ENCODE measurements at places on chromosomes 5 and 9.

DNA sequence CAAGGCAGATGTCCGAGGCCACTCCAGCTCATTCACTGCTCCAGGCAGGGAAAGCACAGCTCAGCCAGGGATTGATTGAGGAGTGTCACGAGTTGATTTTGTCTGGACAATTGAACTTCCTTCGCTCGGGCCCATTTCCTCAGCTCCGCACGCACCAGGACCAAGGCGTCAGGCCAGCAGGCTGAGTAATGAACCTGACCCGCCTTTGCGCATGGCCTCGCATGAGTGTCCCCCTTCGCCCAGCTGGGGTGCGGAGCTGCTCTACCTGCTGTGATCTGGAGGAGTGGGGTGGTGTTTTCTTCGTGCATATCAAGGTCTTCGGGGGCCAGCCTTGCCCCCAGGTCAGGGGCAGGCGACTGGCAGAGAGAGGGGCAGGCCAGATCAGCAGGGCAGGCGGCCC, 44.0 kb downstream of the VAV2 start:
- peak; percentile 91 for DNase-seq

GRCh38 chr9:126558051-126558665, 55.6 kb upstream of the LMX1B start:
- peak; percentile 46 for DNase-seq

GRCh38 chr5:16586556-16586955, 30.2 kb downstream of the RETREG1 start:
- no peak for DNase-seq

GRCh38 chr9:22975951-22976350, 529.3 kb downstream of the DMRTA1 start:
- DNase-seq: peak; percentile 25

DNA sequence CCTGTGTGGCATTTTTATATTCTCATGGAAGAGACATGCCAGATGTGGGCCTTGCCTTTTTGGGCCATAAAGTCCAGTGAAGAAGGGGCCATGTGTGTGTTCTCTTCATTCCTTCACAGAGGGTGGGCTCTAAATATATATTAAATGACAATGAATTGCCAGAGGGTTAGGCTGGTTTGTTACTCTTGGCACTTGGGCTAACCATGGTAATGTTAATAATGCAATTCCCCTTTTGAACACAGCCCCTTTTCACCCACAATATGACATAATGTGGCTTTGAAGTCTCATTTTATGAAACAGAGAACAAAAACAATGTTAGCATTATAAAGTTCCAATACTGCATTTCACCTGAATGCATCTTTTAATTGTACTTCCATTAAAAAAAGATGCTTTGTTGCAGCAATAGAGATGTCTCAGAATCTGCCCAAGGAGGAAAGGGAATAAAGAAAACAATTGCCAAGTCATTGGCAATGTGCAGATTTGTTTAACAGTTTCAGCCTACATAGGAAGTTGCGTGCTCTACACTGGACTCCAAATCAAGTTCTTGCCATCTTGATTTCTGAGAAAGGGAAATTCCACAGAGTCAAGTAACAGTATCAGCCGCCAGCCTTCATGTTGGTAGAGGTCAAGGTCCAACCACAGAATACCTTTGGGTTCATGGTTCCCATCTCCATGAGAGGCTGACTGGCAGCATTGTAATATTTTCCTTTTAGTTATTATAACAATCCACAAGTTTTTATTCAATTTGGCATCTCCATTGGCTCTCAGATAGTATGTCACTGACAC, 141.9 kb downstream of the SLC12A2 start:
- DNase-seq: no peak

DNA sequence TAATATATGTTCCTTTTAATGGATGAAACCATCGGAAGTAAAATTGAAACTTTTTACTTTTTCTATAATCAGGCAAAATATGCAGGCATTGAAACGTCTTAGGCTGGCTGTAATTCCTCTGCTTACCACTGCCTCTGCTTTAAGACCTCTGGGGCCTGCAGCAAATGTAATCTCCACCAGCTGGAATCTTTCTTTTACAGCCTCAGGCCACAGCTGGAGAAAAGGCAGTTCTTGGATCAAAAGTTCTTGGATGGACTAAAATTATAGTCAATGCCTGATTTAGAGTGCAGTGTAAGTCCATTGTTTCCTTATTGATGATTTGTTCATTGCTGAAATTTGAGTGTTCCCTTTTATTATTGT, 396.7 kb downstream of the KCTD16 start:
- no peak for DNase-seq

DNA sequence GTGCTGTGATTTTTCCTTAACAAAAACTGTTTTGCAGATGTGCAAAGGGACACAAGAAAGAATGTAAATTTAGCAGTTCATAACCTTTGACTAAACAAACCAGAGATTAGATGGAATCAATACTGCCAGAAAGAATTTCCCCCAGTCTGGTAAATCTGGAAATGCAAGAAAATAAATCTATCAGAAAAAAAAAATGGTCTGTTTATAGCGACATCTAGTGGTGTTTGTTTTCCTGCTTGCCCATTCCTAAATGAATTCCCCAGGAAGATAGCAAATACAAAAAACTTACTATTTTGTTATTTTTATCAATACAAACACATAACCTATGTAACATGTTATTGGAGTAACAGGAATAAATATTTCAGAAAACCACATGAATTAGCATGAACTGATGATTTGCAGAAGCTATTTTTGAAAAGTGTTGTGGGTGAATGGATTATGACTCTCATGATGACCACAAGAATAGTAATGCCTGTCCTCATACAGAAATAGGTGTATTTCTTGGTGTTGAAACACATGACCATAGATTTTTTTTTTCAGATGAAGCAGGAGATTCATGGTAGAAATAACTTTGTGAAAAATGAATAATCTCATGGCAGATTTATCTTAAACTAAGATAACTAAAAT, 1703.8 kb downstream of the MAT2B start:
- peak; percentile 24 for DNase-seq

DNA sequence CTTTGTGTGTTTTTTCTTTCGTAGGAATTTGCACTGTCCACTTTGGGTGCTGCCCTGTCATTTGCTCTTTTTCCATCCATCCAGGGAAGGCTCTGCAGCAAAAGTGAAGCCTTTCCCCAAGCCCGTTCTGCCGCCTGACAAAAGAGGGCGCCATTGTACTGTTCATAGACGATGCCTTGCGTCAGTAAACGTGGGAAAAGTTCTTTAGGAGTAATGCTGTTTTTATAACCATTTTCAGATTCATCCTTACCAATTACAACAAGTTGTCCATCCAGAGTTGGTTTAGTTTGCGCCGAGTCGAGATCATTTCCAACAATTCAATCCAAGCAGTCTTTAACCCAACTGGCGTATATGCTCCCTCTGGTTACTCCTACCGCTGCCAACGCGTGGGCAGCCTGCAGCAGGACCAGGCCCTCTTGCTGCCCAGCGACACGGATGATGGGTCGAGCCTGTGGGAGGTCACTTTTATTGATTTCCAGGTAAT, 34.3 kb upstream of the RPS23 start:
- DNase-seq: peak; percentile 63

- no peak for DNase-seq
These were observed 45.0 kb downstream of the TRIM36 start for GRCh38 chr5:115124741-115125140.

DNA sequence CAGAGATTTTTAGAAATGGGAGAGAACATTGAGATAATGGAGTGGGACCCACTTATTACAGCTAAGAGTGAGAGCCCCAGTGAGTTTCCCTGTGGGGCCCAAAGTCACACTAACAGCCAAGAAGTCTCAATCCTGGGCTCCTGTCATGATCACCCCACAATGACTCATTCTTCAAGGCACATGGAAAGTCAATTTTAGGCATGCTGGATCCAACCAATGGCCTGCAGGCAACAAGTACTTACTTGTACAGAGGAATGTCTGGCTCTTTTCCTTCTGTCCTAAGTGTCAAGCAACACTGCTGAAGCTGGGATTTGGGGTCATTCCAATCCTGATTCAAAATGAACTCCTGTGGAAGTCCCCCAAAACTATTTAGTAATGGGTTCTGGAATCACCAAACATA, 123.1 kb downstream of the DROSHA start:
- DNase-seq: no peak

DNA sequence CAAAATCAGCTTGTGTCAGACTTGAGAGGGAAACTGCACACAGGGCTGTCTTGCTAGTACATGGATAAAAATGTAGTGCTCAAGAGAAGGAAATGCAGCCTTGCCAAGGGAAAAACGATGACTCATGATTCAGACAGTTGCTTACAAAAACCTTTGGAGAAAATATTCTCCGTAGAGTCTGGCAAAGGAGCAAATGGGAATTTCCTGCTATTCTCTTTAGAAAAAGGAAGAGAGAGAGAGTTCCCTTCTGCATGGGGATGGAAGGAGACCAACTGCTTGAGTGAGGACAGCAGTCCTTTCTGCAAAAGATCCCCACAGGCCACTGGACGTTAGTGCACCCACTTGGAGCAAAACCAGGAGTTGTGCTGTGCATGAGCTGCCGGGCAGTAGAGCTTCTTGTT, 7.6 kb downstream of the IFNB1 start:
- DNase-seq: peak; percentile 97

DNA sequence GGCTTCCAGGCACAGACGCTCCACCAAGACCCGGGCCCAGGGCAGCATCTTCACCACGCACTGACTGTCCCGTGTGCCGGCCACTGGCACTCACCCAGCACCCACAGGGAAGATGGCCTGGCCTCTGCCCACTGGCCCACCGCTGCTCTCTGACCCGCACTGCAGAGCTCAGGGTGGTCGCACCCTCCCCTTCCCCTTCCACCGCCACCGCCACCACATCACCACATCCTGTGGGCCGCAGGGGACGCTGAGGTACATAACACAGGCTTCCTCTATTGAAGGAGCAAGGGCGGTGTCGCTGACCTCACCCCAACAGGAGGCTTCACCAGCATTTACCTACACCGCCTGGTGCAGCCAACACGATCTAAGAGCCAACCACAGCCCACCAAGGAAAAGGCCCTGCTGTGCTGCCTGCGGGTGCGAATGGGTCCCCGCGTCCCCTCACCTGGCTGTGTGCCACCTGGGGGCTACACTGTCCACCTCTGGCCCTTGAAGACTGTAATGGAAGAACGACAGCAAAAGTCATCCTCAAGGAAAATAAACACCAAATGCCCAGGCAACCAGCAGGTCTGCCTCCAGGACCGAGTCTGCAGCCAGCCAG, 101.8 kb downstream of the CAMSAP1 start:
- DNase-seq: no peak

DNA sequence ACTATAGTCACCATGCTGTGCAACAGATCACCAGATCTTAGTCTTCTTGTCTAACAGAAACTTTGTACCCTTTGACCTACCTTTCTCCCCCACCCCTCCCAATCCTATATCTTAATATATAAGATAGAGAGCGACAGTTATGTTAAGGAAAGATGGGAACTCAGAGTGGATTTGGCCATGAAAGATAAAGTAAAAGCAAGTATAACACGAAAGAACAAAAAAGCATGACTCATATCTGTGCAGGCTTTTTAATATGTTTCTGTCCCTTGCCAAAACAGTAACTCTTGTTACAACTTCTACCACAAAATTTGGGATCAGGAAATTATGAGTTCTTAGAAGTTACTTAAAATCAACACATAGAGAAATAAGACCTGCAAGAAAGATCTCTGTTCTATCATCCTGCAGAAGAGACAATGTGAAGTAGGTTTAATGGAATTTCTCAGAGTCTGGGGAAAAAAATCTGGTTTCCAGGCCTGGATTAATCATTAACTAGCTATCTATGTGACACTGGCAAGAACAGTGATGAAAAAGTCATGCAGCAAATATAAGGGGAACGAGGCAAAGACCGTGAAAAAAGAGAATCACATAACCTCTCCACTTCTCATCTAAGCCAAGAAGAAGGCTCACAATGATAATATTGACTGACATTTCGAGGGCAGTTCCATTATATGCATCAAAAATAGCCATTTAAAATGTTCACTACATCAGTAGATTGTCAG, 18.6 kb downstream of the BAAT start:
- no peak for DNase-seq

DNA sequence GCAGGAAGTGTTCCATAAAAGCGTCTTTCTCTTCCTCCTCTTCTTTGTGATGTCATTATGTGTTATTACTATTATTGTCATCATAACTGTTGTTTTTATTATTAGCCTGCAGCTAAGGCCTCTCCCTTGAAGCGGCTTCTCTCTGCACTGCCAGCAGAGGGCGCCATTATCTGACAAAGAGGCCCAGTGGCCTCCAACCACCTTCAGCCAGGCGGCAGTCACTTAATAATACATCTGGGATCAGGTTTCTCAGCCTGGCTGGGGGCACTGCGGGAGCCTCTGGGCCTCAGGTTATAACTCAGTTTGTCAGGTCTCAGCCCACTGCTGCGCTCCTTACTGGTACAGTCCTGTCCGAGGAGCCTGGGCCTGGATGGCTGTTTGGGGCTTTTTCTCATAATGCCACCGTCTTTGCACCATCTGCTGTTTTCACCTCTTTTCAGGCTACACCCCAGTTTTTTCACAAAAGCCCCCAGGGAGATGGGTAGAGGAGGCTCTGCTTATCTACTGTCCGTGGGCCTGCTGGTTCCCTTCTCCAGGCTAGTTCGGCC, 281.9 kb downstream of the NSG2 start:
- no peak for DNase-seq

GRCh38 chr5:143987264-143987663, 175.3 kb downstream of the HMHB1 start:
- DNase-seq: no peak

DNA sequence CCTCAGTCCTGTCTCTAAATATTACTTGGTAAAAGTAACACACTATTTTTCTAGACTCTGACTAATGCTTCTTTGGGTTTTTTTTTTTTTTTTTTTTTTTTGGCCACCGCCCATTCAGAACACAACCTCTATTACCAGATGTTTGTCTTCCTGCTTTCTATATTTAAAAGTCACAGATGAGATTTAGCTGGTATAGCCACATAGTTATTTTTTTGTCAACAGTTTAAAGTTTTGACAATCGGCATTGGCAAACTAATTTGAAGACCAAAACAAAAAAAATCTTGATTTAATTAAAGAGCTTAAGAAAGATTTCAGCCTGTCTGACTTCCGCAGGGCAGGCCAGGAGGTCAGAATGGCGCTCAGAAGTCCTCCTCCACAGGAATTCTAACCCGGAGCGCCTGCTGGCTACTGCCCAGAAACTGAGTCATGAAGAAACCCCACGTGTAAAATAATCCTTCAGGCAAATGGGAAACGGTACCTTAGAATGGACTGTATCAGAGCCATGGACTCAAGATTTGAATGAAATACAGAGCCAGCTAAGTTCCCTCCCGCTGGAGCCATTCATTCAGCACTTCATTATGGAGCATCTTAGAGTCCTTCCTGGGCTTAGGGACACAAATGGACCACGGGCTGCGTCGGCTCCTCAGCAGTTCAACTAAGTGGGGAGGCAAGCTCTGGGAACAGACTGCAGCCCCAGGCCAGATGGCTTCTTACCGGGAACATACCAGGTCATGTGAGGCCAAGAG, 55.6 kb downstream of the PTPDC1 start:
- peak; percentile 96 for DNase-seq

- DNase-seq: peak; percentile 70
These were observed at the start of gene NNT for GRCh38 chr5:43602461-43603343. TSS of gene NNT (plus strand) at chr5:43603180. CDS start at chr5:43609196, 6,016 bp downstream.
